Forelimb muscle (tissue), 1 donor: ENCODE measurements at places on chromosomes 6 and 20.

- DNase-seq: no peak
Measured at GRCh38 chr20:25299806-25300205, 51.9 kb downstream of the PYGB start.

- DNase-seq: peak; percentile 84
Measured at GRCh38 chr6:112501705-112502104, 154.6 kb downstream of the RFPL4B start.

DNA sequence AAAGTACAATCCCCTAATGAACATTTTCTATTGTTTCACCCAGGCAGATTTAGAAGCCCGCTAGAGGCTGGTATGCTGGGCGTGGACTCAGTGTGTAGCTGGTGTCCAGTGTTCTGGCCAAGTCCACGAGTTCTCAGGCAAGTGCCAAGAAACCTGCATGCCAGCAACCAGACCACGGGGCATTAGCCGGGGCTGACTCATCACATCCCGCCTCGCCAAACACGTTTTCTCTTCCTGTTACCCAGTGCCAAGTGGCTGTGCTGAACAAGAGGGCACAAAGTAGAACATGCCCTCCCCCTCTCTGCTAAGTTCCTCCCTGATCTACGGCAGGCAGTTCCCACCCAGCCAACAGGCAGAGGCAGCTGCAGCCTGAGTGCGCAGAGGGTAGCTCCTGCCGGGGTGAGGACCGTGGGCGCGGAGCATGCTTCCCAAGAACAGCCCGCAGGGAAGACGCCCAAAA, 29.6 kb downstream of the RAMACL start:
- no peak for DNase-seq

DNA sequence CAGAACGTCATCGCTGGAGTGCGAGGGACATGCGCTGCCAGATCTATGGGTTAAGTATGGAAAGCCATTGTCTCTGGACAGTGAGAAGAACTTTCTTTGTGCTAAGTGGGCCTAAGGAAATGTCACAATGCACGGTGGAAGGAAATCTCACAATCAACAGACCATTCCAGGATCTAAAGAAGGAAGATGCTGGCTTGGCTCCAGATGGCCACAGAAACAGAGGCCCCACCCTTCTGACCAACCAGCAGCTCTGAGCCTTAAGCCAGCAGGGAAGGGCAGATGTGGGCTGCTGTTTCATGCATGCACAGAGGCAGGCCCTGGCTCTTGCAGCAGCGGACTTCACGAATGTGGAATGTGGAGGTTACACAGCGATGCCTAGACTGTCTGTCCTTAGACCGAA, 156.3 kb downstream of the SOBP start:
- no peak for DNase-seq

- DNase-seq: no peak
Measured at GRCh38 chr6:105608711-105609374, 206.0 kb upstream of the PREP start.

DNA sequence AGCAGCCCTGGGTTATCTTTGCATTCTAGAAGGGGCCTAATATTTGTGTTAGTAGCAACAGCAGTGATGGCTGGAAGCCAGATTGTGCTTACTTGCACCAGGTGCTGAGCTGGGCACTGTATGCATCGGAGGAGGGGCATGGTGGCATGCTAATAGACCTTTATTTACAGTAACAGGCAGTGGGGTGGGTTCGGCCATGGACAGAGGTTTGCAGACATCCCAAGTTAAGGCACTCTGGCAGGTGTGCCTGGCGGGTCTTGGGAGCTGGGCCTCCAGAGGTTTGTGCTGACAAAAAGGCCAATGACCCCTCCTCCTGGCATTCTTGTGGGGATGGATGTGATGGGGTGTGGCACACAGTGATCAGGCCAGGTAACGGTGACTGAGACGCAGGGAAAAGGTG, 39.0 kb upstream of the CD93 start:
- DNase-seq: no peak

GRCh38 chr6:136086686-136087085, 163.4 kb downstream of the MTFR2 start:
- DNase-seq: peak; percentile 35

- no peak for DNase-seq
Measured at GRCh38 chr6:77019081-77019480, 444.2 kb downstream of the HTR1B start.

DNA sequence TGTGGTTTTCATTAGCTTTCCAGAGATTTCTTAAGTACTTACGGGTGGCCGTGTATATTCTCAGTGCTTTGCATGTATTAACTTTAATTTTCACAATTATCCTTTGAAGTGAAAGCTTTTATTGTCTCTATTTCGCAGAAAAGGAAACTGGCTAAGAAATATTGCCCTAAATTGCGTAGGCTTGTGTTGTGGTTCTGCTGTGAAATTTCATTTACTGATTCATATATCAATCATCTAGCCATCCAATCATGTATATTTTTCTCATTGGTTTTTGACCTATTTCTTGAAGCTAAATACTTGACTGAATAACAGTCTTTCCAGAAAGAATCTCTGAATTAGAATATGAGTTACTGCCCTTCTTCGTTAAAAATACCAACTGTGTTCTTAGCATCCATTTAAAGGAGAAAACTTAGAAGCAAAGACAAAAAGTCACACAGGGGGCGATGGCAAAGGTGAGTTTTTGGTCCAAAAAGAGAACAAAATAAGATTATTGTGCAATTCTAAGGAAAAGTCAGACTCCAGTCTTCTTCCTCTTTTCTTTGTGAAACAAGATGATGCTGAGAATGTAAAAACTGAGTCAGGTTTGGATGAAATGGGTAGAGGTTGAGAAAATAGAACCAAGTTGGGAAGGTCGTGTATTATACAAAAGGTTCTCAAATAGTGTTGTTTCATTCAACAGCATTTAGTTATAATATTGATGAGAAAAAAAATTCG, 1.4 kb downstream of the CYB5R4 start:
- DNase-seq: no peak
